ENCODE measurements at places on chromosomes 3 and 15. TPM values are rescaled to one million over a fixed set of nuclear protein-coding genes. Genes with fewer than 3 reads are reported as not detected.

- peak; percentile 60 for DNase-seq
These were observed 72.3 kb upstream of the ICE2 start for GRCh38 chr15:60551147-60551780.

CDCP1 gene
- 2.2 TPM for total RNA-seq

DNA sequence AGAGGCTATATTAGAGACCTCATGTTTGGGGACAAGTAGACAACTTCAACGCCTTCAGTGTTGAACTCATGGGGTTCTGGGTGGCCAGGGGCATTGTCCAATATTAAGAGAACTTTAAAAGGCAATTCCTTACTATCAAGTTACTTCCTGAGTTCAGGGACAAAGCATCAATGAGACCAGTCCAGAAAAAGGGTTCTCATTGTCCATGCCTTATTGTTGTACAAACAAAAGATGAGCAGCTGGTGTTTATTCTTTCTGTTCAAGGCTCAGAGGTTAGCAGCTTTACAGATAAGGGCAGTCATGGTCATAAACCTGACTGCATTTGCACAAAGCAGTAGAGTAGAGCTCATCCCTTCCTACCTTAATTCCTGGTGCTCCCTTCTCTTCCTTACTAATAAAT lies 18.5 kb upstream of the PDHB start:
- no peak for DNase-seq

SEMA6D gene
- total RNA-seq: not detected

DNA sequence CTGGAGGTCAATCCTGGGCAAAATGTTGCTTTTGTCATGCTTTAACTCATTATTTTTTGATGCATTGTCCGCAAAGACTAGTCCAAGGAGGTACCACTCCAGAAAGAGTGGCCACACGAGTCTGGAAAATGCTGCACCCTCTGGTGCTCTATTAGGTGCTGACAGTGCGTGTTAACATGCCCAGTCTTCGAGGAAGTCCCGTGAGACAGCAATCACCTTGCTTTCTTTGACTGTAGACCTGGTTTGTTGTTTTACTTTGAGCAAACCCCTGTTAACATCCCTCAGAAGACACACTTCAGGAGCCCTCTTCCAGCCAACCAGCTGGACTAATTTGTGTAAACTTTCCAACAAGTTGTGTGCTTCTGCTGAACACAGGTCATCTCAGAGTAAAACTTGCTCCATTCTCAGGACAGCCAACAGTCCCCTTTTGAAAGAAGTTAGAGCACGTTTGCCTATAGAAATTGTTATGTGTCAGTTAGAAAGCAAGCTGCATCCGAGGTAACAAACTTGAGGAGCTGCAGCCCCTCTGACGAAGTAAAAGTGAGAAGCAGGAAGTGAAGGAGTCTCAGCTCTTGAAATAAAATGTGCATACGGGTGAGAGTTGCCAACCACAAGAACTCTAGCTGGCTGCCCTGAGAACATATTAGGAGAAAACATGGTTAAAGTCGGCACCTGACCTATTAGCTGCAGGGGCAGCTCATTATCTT lies 205.0 kb downstream of the LPP start:
- DNase-seq: no peak

CCR3 gene
- total RNA-seq: 1.2 TPM

CKMT1B gene
- total RNA-seq: not detected

CPN2 gene
- total RNA-seq: not detected

GREM1 gene
- total RNA-seq: not detected

DNA sequence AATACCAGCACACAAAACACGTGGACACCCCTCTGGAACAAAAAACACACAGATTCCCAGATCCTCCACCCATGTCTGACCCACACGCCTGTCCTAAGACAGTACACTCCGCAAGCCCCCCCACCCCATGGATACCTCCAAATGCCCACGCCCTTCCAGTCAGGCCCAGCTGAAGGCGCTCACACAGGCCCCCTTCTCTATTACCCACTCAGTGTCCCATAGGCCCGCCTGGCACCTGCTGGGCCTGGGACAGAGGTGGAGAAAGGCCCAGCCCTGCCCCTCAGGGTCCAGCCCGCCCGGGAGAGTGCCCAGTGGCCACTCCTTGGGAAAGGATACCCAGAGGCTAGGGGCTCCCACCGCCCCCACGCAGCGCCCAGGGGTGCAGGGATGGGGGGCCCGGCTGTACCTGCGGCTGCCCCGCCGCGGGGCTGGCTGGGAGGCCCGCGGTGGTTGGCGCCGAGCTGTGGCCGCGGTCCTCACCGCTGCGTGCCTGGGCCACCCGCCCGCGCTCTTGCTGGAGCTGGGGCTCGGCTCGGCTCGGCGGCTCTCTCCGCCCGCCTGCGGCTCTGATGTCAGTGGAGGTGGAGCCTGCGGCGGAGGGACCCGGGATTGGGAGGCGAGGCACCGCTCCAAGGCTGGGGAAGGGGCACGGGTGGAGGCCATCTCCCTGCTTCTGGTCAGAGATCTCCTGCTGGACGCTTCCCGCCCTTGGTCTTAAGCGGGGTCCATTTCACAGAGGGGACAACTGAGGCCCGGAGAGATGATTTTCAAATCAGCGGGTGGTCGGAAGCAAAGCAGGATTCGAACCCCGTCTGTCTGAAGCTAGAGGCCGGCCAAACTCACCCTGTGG lies at the start of gene CAMK1:
CAMK1 (minus strand) TSS at position 522 of the 850 bp plus-strand sequence. CDS start 2,198 bp downstream, outside the sequence.
- peak; percentile 77 for DNase-seq

DNA sequence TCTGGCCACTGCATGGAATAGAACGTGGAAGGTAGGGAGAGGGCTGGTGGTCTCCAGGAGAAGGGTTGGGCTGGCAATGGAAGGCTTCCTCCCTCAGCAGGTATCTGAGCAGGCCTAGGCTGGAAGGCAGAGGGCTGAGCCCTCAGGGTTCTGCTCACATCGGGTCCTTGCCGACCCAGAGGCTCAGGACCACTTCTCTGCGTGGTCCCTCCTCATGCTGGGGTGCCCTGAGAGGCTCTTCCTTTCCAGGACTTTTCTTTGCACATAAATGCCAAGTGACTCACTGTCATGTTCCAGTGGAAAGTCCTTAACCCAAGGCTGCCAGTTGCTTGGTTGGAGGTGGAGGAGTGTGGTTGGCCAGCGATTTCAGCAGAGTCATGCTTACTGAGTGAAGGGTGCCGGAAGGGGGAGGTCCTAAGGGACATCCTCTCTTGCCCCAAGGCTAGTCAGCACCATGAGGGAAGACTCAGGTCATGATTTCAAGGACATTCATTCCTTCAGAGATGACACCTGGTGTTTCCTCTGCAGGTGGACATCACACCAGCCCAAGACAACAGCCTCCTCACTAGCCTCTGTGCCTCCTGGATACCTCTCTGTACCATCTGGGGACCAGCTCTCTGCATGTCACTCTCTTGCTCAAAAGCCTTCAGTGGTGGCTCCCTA lies 8.2 kb downstream of the SLC6A6 start:
- DNase-seq: peak; percentile 56

DNA sequence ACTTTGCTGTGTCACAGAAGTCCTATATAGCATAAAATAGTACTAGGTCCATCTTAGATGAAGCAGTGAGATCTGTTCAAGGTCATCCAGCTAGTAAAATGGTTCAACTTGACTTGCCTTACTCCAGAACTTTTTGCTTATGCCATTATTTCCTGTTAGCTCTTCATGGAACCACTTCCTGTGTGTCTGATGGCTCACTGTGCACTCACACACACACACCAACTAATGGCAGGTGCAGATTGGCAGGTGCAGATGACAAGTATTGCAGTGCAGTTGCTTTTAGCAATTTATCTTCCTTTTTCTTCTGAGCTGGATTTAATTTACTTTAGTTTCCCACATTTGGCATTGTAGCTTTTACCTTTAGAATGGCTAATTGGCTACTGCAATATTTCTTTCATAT lies 29.8 kb downstream of the GOLGA8S start:
- DNase-seq: no peak

GRCh38 chr3:17730318-17730967 lies 12.0 kb downstream of the TBC1D5 start:
- DNase-seq: no peak

PLD1 gene
- total RNA-seq: 4.1 TPM

GRCh38 chr15:48996276-48996675 lies 32.6 kb upstream of the SHC4 start:
- no peak for DNase-seq

- DNase-seq: no peak
These were observed 174.5 kb upstream of the WNT5A start for GRCh38 chr3:55661571-55661970.

Data from activated CD4-positive, alpha-beta memory T cell treated with anti-CD3 and anti-CD28 coated beads, Interleukin-2, amount 10 ng/mL, durations not matched to agents 7 days and 5 days (primary cell).